ENCODE measurements at places on chromosomes 6 and 20.

GRCh38 chr20:62120990-62121775, 1.1 kb upstream of the LSM14B start:
- no peak for DNase-seq

- DNase-seq, result no peak
Observed at GRCh38 chr6:1526398-1527072, 83.2 kb upstream of the FOXC1 start.

DNA sequence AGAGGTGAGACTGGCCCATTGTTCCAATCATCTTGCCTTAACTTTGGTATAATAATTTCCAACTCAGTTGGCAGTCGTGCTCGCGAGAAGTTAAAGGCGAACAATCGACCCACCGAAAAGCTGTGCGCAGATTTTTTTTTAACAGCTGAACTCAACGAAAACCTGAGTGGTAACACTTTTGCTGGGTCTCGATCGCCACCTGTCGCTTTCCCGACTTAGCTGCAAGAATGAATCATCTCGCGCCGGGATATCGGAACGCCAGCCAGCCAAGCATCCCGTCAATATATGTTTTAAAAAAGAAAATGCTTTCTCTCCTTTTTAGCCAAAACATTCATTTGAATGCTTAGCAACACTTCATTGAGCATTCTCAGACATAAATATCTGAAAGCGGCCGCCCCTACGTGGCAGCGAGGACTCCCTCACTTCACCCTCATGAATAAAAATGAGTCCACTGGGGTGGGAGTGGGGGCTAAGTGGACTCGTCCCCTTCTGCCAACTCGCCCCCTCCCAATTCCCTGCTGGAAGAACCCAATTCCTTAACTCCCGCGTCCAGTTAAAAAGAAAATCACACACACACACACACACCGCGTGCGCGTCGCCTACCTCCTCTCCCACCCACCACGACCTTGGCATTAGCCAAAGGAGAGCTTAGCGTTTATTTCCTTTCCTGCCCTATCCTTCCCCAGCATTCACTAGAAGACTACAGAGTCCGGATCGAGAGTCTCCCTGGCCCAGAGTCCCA, 1.5 kb downstream of the COL12A1 start:
- DNase-seq, result peak; percentile 24

DNA sequence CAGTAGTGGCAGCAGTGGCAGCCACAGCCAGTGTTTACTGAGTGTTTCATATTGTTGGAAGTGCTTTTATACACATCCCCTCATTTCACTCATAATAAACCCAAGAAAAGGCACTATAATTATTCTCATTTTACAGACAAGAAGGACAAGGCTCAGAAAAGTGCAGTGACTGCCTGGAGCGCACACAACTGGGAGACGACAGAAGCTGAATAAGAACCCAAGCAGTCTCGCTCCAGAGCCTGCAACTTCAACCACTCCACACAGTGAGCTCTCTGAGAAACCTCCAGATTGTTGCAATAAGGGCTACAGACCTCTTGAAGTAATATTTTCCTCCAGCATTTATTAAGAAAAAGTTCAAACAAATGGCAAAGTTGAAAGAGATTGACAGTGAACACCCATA, 76.9 kb downstream of the PLCG1 start:
- DNase-seq, result no peak

GRCh38 chr6:41935685-41936072, 5.9 kb downstream of the CCND3 start:
- no peak for DNase-seq

DNA sequence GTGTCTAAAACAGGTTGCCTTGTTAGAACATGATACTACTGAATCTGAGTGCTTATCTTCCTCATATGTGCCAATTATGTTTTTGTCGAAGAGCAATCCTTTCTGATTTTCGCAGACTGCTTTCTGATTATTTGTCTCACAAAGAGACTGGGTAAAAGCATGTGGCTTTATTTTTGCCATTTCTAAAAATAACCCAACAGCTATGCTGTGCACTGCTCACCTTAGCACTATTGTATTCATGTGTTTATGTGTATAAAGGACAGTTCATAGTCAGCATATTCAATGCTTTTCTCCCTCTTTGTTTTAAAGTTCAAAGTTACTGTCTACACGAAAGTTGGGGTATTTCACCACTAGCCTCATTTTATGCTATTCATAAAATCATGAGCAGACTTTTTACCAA, 127.0 kb downstream of the SGK1 start:
- no peak for DNase-seq

GRCh38 chr6:40719671-40720374, 132.7 kb upstream of the LRFN2 start:
- no peak for DNase-seq

DNA sequence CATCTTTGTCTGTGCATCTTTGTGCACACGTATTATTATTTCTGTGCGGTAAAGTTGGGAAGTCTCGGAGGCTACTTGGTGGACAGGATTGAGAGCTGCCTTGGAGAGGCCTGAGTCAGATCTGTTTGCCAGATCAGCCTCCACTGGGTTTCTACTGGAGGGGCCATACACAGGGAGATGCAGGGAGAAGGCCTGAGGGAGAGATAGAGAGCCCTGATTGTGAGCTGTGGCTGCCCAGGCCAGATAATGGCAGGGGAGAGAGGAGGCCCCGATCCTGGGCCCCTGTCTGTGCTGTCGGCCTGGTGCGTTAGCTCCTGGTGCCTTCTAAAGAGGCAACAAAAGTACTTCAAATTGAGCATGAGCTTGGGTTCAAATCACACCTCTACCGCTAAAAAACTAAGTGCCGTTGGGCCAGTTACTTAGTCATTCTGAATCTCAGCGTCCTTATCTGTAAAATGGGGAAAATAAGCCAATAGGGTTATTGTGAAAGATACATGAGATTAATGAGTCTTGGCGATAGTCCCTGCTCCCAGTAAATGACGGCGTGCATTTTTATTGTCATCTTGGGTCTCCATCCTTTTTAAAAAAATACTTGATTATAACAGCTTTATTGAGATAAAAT, 27.6 kb upstream of the ADA start:
- DNase-seq, result no peak

- DNase-seq, result no peak
Observed at GRCh38 chr6:166422201-166422940, 39.6 kb upstream of the MPC1 start.

DNA sequence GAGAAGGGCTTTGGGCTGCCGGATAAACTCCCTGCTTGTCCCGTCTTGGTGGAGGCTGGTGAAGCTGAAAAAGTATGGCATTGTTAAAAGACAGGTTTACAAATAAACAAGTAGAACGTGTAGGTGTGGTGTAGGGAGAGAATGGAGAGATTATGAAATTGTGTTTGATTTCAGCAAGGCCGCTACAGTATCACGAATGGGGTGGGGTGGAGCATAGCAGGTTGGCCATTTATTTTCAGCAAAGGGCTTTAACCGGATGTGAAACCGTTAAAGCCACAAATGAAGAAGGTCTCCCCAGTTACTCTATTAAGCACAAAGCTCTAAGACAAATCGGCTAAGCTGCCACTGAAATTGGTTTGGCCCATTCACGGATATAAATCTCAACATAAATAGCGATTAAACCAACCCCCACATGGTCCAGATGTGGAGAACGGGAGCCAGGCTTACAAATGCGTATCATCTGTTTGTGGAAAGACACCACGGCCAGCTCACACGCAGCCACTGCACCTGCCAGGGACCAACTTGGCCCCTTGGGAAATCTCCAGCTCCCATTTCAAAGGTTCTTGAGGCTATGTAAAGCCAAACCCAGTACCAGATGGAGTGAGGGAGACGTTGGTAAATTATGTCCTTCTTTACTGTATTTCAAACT, 94.0 kb downstream of the ZMYND8 start:
- DNase-seq, result peak; percentile 40

GRCh38 chr20:43941476-43942200, 27.0 kb downstream of the TOX2 start:
- no peak for DNase-seq

GRCh38 chr20:1702328-1702727, 44.7 kb upstream of the SIRPG start:
- no peak for DNase-seq

DNA sequence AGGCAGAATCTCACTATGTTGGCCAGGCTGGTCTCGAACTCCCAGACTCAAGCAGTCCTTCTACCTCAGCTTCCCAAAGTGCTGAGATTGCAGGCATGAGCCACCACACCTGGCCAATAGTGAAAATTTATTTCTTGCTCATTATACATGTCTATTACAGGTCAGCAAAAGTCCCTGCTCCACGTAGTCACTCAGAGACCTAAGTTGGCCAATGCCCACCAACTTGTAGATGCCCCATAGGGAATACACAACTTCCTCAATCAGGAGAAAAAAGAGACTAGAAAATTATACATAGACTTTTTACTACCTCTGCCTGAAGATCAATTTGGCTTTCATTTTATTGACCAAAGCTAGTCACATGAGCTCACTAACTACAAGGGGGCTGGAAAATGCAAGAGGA, 22.0 kb upstream of the CGA start:
- DNase-seq, result no peak

DNA sequence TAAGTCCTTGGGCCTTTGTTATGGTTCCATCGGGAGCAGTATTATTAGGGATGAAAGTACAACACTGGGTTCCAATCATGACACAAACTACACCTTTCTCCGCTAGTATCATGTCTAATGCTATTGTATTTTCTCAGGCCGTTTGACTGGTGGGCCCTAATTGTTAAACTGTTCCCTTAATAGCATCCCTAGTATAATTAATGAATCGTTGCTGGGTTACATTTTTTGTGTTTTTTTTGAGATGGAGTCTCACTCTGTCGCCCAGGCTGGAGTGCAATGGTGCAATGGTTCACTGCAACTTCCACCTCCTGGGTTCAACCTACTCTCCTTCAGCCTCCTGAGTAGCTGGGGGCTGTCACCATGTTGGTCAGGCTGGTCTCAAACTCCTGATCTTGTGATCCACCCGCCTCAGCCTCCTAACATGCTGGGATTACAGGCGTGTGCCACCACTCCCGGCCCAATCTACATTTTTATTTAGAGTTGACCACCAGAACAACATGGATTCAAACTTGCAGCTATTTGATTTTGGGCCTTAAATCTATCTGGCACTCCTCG, 4.1 kb upstream of the ZNFX1 start:
- DNase-seq, result no peak

DNA sequence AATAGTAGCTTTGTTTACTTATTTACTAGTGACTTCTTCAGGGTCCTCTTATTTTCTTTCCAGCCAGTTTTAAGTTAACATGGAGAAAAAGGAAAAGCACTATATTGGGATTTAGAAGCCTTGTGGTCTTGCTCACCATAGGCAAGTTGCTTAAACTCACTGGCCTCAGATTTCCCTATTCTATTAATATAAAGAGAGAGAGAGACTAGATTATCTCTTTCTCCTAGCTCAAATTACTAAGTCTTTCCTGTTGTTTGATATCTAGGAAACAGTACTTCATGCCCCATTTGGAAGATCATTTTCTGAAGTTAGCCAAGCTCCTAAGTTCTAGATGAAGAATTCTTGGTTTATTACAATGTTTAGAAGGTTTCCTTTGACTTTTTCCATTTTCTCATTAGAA, 32.5 kb downstream of the CTNNBL1 start:
- DNase-seq, result no peak

DNA sequence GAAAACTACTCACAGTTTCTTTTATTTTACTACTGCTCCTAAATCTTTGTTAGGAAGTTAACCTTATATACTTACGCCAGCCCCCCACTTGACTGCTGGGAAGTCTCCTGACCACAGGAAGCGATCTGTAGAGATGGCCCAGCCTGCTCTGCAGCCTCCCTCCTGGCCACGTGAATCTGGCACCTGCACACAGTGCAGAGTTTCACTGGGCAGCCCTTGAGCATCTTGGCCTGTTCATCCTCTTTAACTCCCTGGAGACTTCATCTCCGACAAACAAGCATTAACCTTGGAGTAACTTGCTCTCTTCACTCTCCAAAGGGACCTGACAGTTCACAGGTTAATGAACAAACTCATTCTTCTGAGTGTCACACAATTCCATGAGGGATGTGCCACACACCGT, 294.1 kb downstream of the BTBD9 start:
- DNase-seq, result no peak

- no peak for DNase-seq
Observed at GRCh38 chr20:47710665-47711045, 74.6 kb downstream of the SULF2 start.

DNA sequence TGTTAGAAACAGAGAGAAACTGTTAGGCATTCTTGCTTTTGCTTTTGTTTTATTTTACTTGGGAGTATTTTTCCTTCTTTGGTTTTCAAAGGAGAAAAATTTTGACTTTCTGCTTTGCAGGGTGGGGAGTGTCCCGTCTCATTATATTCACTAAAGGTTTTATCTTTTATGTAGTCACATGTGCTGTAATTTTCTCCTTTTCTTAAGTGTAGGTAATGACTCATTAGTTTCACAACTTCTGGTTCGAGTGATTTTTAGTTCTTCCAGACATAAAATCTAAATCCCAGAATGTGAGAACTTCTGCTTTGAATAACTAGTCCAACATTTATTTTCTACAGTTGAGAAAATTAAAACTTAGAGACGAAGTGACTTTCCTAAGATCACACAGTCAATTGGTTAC, 37.7 kb downstream of the ADGRF1 start:
- no peak for DNase-seq

GRCh38 chr20:32749914-32750637, 6.8 kb upstream of the COMMD7 start:
- DNase-seq, result no peak

GRCh38 chr6:113403966-113404595, 453.1 kb upstream of the MARCKS start:
- no peak for DNase-seq

- DNase-seq, result no peak
Observed at GRCh38 chr6:167294651-167295494, 3.8 kb downstream of the UNC93A start.

GRCh38 chr6:73339340-73339739, 14.7 kb downstream of the DPPA5 start:
- DNase-seq, result no peak

- no peak for DNase-seq
Observed at GRCh38 chr20:41340327-41341055, at the start of gene LPIN3. Gene LPIN3, plus strand, starts transcription at chr20:41340821. Its CDS starts 4,983 bp downstream, at chr20:41345804.

- DNase-seq, result no peak
Observed at GRCh38 chr20:39897781-39898466, 791.1 kb downstream of the MAFB start.

DNA sequence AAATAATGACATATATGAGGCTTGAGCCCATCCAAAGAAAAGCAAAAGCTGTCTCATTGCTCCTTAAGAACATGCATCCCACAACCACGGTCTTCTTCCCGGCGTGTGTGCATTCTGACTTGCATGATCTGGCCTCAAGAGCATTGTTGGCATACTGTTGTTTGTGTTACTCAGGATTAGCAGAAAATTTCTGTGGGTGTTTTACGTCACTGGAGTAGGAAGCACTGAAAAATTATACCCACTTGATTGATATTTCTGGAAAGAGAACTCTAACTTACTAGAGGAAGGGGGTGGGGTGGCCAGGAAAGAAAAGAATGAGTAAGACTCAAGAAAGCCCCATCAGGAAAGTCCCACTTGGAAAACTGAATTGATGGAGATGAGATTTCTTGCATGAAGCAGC, 326.2 kb upstream of the PRDM1 start:
- DNase-seq, result no peak

DNA sequence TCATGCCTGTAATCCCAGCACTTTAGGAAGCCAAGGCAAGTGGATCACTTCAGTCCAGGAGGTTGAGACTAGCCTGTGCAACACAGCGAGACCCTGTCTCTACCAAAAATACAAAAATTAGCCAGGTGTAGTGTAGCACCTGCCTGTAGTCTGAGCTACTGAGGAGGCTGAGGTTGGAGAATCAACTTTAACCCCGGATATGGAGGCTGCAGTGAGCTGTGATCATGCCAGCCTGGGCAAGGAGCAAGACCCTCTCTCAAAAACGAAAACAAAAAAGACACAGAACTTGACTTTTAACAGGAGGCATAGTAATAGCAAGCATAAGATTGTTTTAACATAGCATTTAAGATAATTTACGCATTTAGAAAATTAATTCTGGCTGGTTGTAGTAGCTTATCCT, 32.5 kb downstream of the MYB start:
- DNase-seq, result no peak

Measured in GM12892 (cell line).